Activated T-helper 2 cell treated with anti-CD3 and anti-CD28 coated beads, Interferon-gamma antibody, Interleukin-2, Interleukin-4, amounts not matched to agents 10 μg/mL and 5 μg/mL and 100 μg/mL, durations not matched to agents 14 hours and 24 hours and 36 hours (primary cell): ENCODE measurements at places on chromosomes 16 and 17.

- no peak overlapping the region for H3K27ac ChIP-seq
- H3K27me3 ChIP-seq: no peaks in the 10 kb centered on the region
- H3K4me3 ChIP-seq: no peak overlapping the region
- H3K36me3 ChIP-seq: no peaks in the 10 kb centered on the region
- H3K4me1 ChIP-seq: peaks cover 19% of the 10 kb centered on the region
These were observed 59.2 kb downstream of the BEAN1 start for GRCh38 chr16:66486199-66486772.

DNA sequence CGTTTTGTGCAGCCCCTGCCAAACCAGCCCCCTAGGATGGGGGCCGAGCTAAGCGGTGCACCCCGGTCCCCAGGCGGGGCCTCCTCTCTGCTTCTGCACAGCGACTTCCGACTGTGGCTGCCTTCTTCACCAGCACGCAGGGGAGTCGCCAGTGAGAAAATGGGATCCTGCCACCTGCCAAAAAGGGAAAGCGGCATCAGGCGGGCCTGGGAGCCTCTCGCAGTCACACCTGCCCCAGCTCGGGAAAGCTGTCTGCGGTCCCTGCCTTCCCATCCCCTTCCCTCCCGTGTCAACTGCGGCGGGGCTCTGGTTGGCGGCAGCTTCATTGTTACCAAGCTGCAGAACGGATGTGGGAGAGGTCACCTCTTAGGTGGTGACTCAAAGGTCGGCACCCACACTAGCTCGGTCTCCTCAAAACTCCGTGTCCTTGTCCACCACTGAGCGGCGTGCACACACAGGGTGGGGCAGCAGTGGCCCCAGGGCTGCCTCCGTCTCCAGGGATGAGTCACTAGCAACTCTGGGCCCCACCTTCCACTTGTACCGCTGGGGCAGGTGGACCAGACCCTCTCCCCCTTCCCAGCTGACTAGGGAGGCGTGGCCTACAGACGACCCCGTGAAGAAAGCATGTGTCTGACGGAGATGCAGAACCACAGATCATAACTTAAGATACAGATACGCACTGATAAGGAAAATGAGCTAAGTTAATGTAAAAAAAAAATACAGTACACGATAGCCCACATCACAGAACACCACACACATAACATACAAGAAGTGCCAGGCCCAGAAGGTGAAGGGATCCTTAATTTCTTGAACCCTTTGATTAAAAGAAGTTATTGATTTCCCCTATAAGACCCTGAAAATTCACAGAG lies 1.5 kb upstream of the PCYT2 start:
- peaks cover 22% of the 10 kb centered on the region for H3K4me1 ChIP-seq
- no peak for DNase-seq
- H3K36me3 ChIP-seq: peaks cover 57% of the 10 kb centered on the region
- H3K27me3 ChIP-seq: no peaks in the 10 kb centered on the region
- no peak overlapping the region for H3K27ac ChIP-seq

GRCh38 chr16:78902321-78902720 lies 698.2 kb downstream of the MAF start:
- H3K4me1 ChIP-seq: peaks cover 31% of the 10 kb centered on the region
- H3K27me3 ChIP-seq: no peaks in the 10 kb centered on the region

GRCh38 chr17:56918916-56919315 lies 5.1 kb upstream of the TRIM25 start:
- H3K4me3 ChIP-seq: no peak overlapping the region
- H3K27me3 ChIP-seq: no peaks in the 10 kb centered on the region
- peak overlapping the region; percentile 50 for H3K27ac ChIP-seq
- H3K4me1 ChIP-seq: peaks cover 42% of the 10 kb centered on the region

DNA sequence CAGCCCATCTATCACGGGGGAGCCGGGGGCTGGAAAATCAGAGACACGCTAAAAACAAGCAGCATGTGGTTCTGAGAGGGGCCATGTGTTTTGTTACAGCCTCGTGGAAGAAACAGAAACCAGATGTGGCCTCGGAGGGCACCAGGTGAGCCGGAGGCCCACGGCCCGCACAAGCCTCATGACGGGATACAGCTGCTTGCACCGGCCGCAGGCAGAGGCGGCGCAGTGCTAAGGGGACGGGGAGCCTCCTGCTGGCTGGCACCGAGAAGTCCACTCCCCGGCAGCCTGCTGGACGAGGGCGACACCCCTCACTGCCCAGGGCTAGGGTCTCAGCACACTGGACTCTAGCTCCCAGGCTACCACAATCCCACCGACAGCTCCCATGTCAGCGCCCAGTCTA lies 19.2 kb downstream of the NDUFAF8 start:
- no peaks in the 10 kb centered on the region for H3K27me3 ChIP-seq
- no peak for DNase-seq
- no peak overlapping the region for H3K4me3 ChIP-seq
- H3K36me3 ChIP-seq: peaks cover 26% of the 10 kb centered on the region

GRCh38 chr16:31148281-31148728 lies 1.6 kb downstream of the PRSS36 start:
- H3K36me3 ChIP-seq: no peaks in the 10 kb centered on the region
- H3K4me1 ChIP-seq: no peaks in the 10 kb centered on the region
- H3K4me3 ChIP-seq: no peak overlapping the region

GRCh38 chr17:33199571-33200510 lies 93.3 kb downstream of the ASIC2 start:
- no peak overlapping the region for H3K4me3 ChIP-seq
- H3K27me3 ChIP-seq: no peaks in the 10 kb centered on the region
- no peaks in the 10 kb centered on the region for H3K36me3 ChIP-seq
- H3K4me1 ChIP-seq: no peaks in the 10 kb centered on the region
- no peak for DNase-seq
- H3K27ac ChIP-seq: no peak overlapping the region

DNA sequence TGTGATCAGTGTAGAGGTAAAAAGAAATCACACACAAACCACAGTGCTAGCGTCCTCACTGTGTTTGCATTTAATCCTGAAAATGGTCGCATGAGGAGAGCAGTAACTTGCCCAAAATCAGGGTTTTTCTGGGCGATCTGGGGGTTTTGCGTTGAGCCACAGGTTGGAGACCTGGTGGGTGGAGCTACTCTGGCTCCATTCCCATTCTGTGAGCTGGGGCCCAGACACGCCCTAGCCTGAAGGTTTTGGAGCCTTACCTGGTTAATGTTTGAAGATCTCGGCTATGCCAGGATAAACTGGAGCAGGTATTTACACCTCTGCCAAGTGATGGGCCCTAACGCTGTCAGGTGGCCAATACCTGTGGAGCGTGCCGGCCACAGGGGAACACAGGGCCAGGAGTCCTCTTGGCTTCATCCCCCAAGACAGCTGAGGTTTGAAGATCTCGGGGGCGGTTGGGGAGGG lies 48.4 kb downstream of the MPRIP start:
- H3K4me3 ChIP-seq: no peak overlapping the region
- DNase-seq: no peak
- H3K4me1 ChIP-seq: peaks cover 25% of the 10 kb centered on the region
- H3K27me3 ChIP-seq: no peaks in the 10 kb centered on the region
- H3K27ac ChIP-seq: no peak overlapping the region

DNA sequence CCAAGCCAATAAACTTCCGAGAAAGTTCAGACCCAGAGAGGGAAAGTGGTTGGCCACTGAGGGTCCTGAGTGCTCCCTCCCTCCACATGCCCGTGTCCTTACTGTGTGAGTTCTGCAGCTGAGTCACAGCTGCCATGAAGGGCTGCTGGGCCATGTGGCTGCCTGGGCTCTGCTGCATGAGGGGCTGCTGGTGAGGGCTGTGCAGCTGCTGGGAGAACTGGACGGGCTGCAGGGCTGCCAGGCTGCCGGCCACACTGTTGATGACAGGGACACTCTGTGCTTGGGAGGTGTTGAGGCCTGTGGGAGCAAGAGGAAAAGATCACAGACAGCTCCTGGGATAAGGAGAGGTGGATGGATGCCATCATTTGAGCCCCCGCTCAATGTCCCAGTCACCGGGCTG lies 44.0 kb downstream of the HNF1B start:
- H3K27me3 ChIP-seq: peaks cover 24% of the 10 kb centered on the region
- H3K27ac ChIP-seq: no peak overlapping the region
- no peak for DNase-seq
- H3K36me3 ChIP-seq: no peaks in the 10 kb centered on the region

DNA sequence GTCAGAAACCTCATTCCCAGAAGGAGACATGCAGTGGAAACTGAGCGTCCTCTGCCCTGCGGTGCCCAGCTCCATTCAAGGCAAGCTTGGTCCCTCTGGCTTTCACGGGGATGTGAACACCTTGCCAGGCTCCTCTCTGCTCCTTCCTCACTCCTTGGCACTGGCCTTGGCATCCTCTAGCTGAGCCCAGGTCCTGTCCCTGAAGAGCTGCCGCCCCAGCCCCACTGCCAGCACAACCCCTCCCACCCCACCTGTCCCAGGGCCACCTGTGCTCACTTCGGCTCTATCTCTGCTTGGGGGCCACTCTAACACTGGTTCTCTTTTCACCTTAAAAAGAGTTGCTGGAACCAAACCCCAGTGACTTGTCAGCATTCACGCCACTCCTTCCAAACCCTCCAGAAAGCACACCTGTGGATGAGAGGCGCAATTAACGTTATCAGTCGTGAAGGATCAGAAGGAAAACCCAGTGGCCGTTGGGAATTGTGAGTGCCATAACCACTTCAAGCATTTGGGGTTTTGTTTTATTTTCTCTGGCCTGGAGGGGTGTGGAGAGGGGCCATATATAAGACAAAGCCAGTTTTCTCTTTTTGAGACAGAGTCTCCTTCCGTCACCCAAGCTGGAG lies 103.7 kb downstream of the AXIN2 start:
- no peak overlapping the region for H3K4me3 ChIP-seq
- DNase-seq: no peak
- peaks cover 11% of the 10 kb centered on the region for H3K27me3 ChIP-seq

- H3K4me1 ChIP-seq: peaks cover 6% of the 10 kb centered on the region
- DNase-seq: no peak
- H3K27me3 ChIP-seq: peaks cover 8% of the 10 kb centered on the region
- no peak overlapping the region for H3K4me3 ChIP-seq
These were observed 10.0 kb upstream of the SECTM1 start for GRCh38 chr17:82343560-82343959.

DNA sequence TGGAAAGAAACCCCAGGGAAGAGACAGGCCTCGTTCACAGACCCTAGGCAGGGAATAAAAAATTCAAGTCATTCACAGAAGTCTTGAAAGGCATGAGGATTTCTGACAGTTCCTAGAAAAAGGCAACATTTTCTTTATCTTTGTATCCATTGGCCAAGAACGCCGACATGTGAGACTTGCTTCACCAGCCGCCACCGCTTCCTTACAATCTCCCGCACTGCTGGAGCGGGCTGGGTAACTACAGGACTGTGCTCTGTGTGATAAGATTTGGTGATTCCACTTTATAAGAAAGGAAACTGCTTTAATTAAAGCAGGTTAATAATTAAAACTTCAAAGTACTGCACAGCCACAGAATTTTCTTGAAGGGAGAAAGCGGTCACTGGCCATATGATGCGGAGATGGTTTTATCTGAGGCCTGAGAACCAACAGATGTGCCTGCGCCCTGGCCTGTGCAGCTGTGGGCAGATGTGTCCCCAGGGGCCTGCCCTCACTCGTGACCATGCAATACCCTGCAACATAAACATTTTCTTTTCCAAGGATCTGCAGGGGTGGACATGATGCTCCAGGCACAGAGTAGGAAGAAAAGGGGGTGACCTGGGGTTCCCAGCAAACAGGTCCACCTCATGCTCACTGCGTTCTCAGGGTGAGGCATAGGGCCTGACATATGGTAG lies 13.0 kb upstream of the LGALS3BP start:
- H3K36me3 ChIP-seq: peaks cover 62% of the 10 kb centered on the region
- H3K27me3 ChIP-seq: no peaks in the 10 kb centered on the region
- H3K4me3 ChIP-seq: no peak overlapping the region
- no peak for DNase-seq

- H3K4me1 ChIP-seq: peaks cover 2% of the 10 kb centered on the region
- no peaks in the 10 kb centered on the region for H3K36me3 ChIP-seq
- H3K4me3 ChIP-seq: no peak overlapping the region
- DNase-seq: no peak
These were observed 4.3 kb upstream of the ENGASE start for GRCh38 chr17:79070266-79070880.

DNA sequence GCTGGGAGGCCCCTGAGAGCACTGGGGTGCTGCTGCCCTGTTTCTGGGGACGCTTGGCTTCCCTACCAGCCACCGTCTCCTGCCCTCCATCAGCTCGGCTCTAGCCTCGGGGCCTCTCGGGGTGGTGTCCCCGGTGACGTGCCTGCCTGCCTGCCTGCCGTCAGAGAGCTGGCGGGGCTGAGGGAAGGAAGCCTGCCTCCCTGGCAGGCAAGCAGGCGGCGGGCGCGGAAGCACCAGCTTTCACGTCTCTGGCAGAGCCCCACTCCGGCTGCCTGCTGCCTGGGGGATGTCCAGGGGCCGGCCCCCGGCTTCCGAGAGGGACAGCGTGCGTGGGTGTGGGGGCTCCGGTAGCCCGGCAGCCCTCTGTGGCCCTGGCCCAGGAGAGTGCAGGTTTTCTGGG lies 9.3 kb downstream of the CENPX start:
- no peak overlapping the region for H3K27ac ChIP-seq
- H3K27me3 ChIP-seq: no peaks in the 10 kb centered on the region

DNA sequence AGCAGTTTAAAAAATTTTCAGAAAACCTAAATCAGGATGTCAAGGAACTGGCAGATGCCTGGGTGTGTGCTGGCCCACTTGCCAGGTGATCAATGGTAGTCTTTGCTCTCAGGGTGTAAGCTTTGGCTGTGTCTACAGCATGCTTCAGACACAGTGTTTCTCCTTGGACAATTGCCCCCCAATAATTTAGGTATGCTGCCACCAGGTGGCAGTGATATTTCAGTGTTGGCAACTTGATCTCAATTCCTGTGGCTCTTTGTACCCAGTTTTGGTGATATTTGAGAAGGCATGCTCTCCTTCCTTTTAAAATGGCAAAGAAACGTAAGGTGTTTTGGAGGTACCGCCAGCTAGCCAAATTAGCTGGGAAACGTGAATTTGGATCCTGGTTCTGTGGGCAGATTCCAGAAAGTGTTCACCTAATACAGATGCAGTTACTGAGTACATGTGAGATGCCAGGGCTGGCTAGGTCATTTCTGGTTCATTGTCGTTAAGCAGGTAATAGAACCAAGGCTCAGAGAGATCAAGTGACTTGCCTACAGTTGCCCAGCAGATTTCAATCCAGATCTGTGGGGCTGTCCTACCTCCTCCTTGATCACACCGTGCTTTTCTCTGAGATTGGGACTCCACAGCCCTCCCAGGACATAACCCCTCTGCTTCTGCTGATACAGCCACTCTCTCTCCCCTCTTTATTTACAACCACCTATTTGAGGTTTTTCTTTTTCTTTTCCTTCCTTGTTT lies 155.6 kb upstream of the PLCG2 start:
- peaks cover 30% of the 10 kb centered on the region for H3K36me3 ChIP-seq
- H3K27me3 ChIP-seq: no peaks in the 10 kb centered on the region
- peak overlapping the region; percentile 72 for H3K27ac ChIP-seq
- peaks cover 17% of the 10 kb centered on the region for H3K4me1 ChIP-seq
- H3K4me3 ChIP-seq: no peak overlapping the region

- no peak overlapping the region for H3K27ac ChIP-seq
- no peak overlapping the region for H3K4me3 ChIP-seq
- peaks cover 48% of the 10 kb centered on the region for H3K36me3 ChIP-seq
These were observed 9.4 kb downstream of the HSPB9 start for GRCh38 chr17:42131981-42132432.

- H3K36me3 ChIP-seq: peaks cover 89% of the 10 kb centered on the region
- H3K27me3 ChIP-seq: no peaks in the 10 kb centered on the region
- peaks cover 42% of the 10 kb centered on the region for H3K4me1 ChIP-seq
- DNase-seq: no peak
These were observed 17.6 kb upstream of the LGALS9 start for GRCh38 chr17:27613433-27613832.
